Activated T-helper 1 cell treated with anti-CD3 and anti-CD28 coated beads, Interleukin-12 subunit alpha, Interleukin-12 subunit beta, Interleukin-2, Interleukin-4 antibody, amounts not matched to agents 30 ng/mL and 10 ng/mL and 1 ng/mL, durations not matched to agents 14 hours and 24 hours and 36 hours (primary cell): ENCODE measurements at places on chromosomes 7 and 10. TPM values are rescaled to one million over a fixed set of nuclear protein-coding genes. Genes with fewer than 3 reads are reported as not detected.

DNA sequence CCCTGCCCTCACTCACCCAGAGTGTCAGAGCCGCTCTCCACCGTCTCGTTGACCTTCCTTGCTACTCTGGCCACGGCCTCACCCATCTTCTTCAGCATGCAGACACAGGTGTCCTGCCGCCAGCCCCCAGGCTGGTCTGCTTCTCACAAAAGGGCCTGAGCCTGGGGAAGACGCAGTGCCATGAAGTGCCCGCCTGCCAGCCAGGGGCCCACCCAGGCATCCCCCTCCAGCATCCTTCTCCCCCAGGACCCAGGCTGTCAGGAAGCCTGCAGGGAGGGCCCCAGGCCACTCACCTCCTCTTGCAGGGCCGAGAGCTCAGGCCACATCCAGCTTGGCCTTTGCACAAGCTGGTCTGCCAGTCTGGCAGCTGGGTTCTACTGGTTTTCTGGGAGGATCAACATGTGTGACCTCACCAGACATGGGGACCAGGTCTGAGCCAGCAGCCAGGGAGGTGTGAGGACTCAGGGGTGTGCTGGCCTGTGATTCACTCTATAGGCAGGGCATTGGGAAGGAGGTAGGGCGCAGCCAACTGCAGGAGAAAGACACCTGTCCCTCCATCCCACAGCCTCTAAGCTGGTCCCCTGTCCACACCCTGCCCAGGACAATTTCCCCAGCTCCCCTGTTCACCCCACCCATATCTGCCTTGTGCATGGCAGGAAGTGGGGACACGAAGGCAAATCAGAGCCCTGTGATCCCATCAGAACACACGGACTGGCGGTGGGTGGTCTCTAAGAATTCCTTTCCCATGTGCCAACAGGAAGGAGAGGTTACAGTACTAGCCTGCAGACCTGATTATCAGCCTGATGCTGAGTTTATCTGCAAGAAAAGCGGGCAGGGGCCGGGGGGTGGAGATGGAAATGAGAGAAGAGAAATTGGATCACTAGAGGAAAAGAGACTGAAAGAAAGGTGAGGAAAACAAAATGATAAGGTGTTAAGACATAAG lies 5.7 kb downstream of the LRRC20 start:
- H3K4me1 ChIP-seq, result peaks cover 12% of the 10 kb centered on the region
- no peaks in the 10 kb centered on the region for H3K36me3 ChIP-seq
- DNase-seq, result no peak
- no peak overlapping the region for H3K27ac ChIP-seq
- H3K4me3 ChIP-seq, result no peak overlapping the region
- peaks cover 6% of the 10 kb centered on the region for H3K27me3 ChIP-seq

DNA sequence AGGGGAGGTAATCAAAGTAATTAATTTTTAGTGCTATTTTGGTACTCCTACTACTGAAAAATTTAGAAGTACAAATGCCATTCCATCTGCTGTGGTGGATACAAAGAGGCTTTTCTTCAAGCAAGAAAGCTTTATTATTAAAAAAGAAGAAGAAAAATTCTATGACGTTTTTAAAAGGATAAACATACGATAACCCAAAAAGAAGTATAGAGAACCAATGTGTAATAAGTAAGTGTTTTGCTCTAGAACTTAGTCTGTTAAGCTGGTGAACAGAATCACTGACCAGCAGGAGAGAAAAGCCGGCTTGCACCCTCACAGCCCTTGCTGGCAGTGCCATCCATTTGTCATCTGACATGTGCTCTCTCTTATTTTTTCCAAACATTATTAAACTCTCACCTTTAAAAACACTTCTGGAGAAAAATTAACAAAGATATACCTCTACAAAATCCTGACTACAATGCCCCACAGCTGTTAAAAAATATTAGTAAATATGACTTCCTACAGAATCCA lies 81.5 kb downstream of the SRPK2 start:
- no peak for DNase-seq
- H3K27ac ChIP-seq, result no peak overlapping the region
- no peak overlapping the region for H3K4me3 ChIP-seq
- no peaks in the 10 kb centered on the region for H3K27me3 ChIP-seq
- H3K36me3 ChIP-seq, result peaks cover 3% of the 10 kb centered on the region
- peaks cover 56% of the 10 kb centered on the region for H3K4me1 ChIP-seq

MINDY4 gene
- 0.96 and 2.2 TPM in 2 replicates for total RNA-seq

GNAT3 gene
- total RNA-seq, result not detected in 2 replicates
